ENCODE measurements at places on chromosomes 12 and 14.

DNA sequence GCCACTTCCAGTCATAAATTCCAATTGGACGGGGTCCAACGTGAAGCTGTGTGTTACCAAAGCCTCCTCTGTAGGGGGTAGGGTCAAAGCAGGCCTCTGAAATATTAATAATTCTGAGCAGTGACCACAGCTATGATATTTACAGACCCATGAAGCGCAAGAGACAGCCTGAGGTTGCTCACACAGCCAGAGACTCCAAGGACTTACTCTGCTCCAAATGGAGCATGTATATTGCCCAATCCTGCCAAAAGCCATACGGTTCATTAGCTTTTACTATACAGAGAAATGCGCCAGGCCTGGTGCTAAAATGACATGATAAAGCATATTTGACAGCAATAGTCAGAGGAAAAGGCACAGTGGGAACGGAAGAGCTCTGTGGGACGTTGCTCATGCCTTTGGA, 151.3 kb downstream of the PAH start:
- DNase-seq, result no peak

GRCh38 chr12:96334502-96334901, 65.7 kb downstream of the CDK17 start:
- DNase-seq, result no peak

DNA sequence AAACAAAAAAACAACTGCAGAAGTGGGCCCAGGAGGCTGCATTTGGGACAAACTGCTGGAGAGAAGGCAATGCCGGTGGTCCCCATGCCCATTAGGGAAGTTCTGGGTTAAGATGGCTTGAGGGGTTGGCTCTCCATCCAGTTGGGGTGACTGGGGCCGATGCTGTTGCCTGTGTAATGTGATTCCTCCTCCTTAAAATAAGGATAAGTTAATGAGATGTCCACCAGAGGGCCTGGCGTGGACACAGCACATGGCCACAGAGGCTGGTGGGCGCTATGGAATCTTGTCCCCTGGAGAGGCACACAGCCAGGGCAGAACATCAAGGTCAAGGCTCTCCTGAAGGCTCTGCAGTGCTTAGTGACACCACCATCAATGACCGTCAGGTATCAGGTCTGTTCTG, 1.0 kb upstream of the TESC start:
- no peak for DNase-seq

DNA sequence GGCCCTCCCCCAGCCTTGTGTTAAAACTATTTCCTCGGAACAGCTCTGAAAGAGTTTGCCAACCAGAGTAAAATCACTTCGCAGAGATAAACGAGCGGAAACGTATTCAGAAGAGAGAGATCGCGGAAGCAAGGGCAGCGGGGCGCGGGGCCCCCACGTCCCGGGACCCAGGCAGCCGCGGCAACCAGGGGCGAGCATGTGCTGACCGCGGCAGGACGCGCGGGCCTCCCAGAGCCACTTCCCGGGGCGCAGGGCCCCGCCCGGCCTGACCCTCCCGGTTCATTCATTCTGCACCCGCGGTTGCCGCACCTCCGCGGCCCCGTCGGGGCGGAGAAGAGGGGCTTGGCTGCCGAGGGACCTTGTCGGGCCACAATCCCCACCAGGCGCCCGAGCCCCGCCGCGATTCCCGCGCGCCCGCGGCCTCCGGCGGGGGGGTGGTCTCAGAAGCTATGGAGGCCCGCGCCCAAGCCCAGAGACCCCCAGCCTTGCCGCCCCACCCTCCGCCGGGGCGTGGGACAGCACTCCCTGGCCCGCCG, 598 bp downstream of the UBE2N start:
- DNase-seq, result peak; percentile 43

GRCh38 chr14:28709571-28710305, 56.8 kb upstream of the FOXG1 start:
- no peak for DNase-seq

GRCh38 chr14:39763402-39763890, 331.2 kb upstream of the FBXO33 start:
- no peak for DNase-seq

DNA sequence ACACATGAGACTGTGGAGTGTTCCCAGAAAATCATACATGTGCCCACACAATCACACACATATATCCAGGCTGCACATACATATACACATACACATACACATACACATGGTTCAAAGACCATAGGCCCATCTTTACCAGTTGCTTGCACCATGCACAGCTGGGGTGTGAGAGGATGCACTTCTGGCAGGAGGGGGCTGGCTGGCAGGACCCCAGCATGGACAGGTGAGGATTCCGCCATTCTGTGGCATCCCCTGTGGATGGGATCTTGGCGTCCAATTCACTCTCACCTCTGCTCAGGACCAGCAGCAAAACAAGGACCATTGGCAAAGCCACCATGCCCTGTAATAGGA, 7.0 kb downstream of the ITGB7 start:
- no peak for DNase-seq

DNA sequence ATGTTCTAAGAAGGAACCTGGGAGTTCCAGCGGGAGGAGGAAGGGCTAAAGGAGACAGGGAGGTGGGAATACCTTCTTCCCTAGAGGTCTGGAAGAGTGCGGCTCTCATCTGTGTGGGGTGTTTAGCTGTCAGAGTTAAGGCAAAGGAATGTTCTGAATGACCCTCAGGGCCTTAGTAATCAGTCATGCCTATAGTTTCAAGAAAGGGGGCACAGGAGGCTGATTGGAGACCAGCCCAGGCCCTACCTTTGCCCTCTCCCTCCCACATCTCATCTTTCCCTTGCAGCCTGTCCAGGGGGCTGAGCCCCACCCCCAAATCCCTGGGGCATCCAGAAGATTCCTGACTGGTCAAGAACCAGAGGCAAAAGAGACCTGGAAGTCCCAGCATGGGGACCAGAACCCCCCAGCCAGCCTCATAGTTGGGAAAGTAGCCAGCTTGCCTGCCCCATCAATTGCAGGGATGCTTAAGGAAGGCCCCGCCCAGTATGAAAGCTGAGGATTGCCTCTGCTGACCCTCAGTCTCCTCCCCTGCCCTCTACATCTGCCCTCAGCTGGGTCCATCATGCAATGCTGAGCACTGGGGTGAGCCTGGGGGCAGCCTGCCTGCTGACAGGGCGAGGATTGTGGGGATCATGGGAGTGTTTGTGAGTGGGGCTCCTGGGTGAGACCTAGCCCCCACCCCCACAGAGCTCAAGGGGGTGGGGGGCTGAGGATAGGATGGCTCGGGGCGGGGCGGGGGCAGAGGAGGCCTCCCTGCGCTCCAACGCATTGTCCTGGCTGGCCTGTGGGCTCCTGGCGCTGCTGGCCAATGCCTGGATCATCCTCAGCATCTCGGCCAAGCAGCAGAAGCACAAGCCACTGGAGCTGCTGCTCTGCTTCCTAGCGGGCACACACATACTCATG, 1.8 kb downstream of the GPR162 start:
- DNase-seq, result no peak

- DNase-seq, result no peak
Measured at GRCh38 chr12:76400136-76400535, 51.9 kb upstream of the BBS10 start.

- DNase-seq, result no peak
Measured at GRCh38 chr12:29781705-29782266, 2.0 kb downstream of the TMTC1 start.

- no peak for DNase-seq
Measured at GRCh38 chr12:85424581-85425348, 144.7 kb downstream of the ALX1 start.

DNA sequence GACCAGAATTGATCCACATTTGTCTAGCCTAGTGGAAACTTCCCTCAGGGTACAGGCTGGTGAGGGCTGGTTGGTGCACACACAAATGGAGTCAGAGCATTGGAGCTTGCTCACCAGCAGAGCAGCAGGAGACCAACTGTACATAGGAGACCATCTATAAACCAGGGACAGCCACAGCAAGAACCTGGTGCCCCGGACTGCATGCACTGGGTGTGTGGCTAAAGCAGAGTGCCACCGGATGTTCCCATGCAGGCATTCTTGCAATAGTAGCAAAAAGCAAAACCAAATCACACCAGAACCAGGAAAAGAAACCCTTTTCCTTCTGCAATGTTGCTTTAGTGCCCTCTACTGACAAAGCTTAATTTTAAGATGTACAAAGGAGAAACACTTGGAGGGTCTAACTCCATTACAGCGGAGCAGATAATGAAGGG, 136.4 kb downstream of the MDGA2 start:
- DNase-seq, result no peak

DNA sequence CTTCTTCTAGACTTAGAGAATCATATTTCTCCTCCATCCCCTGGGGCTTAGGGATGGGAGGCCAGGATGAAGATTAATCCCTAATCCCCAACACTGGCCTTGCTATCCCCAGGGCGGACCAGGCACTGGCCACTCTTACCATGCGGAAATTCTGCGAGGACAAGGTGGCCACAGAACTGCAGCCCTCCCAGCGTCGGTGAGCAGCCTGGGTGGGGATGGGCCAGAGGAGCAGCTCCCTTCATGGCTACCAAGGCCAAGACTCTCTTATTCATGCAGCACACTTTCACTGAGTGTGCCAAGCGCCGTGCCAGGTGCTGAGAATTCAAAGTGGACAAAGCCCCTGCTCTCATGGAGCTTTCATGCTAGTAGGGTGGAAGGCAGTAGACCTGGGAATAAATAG, 7.0 kb downstream of the TNS2 start:
- no peak for DNase-seq

GRCh38 chr12:87820524-87821202, 208.5 kb downstream of the C12orf50 start:
- no peak for DNase-seq

- DNase-seq, result no peak
Measured at GRCh38 chr14:56972948-56973347, 162.7 kb upstream of the OTX2 start.

DNA sequence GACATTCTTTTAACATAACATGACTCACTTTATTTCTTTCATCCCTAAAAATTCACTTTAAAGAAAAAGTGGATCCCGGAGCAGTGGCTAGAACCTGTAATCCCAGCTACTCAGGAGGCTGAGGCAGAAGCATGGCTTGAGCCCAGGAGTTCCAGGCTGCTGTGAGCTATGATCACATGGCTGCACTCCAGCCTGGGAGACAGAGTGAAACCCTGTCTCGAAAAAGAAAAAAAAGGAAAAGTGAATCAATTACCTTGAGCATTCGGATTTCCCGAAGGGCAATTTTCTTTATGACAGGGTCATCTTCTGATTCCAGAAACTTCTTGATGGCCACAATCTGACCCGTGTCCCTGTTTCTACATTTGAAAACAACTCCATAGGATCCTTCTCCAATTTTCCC, 1.2 kb downstream of the CDKL1 start:
- no peak for DNase-seq

DNA sequence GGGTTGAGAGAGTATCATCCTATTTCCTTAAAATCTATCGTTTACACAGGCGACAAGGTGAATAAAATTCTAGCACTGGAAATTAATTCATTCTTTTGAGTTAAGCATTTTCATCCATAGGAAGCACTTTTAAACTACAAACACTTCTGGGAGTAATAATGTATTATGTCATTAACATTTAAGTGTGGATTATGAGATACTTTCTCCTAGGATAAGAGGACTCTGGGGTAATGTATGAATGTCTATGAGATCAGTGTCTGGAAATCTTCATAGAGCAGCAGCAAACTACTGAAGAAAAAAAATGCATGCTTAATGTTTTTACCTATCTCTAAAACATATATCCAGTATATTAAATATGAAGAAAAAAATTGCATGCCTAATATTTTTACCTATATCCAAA, 86.9 kb downstream of the EPS8 start:
- no peak for DNase-seq

- DNase-seq, result no peak
Measured at GRCh38 chr12:57047981-57048380, 1.9 kb downstream of the MYO1A start.

- DNase-seq, result no peak
Measured at GRCh38 chr14:80605536-80605935, 336.0 kb downstream of the CEP128 start.

GRCh38 chr14:99257673-99258221, 14.2 kb downstream of the BCL11B start:
- DNase-seq, result peak; percentile 43

DNA sequence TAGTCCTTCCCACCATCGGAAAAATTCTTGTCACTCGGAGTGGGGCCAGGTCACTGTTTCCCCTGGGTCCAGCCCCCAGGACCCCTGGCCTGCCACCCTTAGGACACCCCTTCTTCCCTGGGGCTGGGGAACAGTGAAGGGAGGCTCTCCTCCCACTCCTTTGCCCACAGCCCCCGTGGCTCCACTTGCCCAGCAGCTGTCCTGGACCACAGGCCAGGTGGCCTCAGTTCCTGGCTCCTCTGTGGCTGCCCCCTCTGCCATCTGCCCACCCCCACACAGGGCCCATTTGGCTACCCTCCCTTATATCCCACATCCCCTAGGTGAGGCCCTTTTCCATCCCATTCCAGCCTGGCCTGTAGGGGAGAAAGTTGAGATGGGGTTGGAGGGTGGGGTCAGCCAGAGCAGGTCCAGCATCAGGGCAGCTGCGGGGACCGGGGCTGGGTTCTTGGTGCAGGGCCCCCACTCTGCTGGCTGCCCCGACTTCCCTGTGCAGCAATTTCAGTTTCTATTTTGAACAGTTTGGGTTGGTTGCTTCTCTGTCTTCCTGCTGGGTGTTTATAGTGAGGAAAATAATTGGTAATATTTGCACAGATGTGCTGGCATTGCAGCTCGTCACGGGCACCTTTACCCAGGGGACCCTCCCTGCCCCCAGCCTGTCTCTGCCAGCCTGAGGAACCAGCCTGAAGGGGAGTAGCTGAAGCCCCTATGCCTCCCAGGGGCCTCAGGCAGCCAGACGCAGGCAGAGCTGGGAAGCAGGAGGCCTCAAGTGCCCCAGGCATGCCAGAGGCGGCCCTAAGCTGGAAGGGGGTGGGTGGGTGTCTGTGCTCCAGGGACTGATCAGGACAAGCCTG, 23.4 kb downstream of the SYNDIG1L start:
- no peak for DNase-seq

GRCh38 chr12:55720894-55721444, 776 bp downstream of the RDH5 start:
- DNase-seq, result no peak

GRCh38 chr12:13278249-13278787, 81.8 kb downstream of the EMP1 start:
- peak; percentile 78 for DNase-seq

DNA sequence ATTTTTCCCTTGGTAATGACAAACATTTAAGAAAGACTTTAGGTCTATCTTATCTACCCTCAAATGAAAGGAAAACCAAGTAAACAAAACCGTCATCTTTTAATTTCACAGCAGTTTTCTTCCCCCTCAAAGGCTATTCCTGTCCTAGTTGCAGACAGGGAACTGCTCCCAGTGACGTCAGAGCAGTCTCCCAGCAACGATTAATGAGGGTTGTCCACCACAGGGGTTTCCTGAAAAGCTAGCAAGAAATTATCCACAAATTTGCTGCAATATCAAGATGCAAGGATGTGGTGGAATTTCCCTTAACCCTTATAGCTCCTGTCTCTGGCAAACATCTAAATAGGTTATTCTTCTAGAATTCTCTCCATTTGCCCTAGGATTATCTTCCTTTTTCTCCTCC, 89.1 kb upstream of the STAC3 start:
- DNase-seq, result no peak

GRCh38 chr14:63853831-63854293, 1.1 kb downstream of the SYNE2 start:
- peak; percentile 51 for DNase-seq

GRCh38 chr12:39401459-39401858, 41.5 kb downstream of the KIF21A start:
- DNase-seq, result no peak

Data from stimulated activated CD4-positive, alpha-beta T cell treated with anti-CD3 and anti-CD28 coated beads, Interleukin-2, amount 100 ng/mL, for 24 hours (primary cell).